Activated T-helper 1 cell treated with anti-CD3 and anti-CD28 coated beads, Interleukin-12 subunit alpha, Interleukin-12 subunit beta, Interleukin-2, Interleukin-4 antibody, amounts not matched to agents 30 ng/mL and 10 ng/mL and 1 ng/mL, durations not matched to agents 14 hours and 24 hours and 36 hours (primary cell): ENCODE measurements at places on chromosomes 5 and 9.
A peak's percentile ranks its signal among the peaks of the same experiment; 100 is the strongest.

- DNase-seq, result no peak
Measured at GRCh38 chr5:2904956-2905355, 153.5 kb upstream of the IRX2 start.

DNA sequence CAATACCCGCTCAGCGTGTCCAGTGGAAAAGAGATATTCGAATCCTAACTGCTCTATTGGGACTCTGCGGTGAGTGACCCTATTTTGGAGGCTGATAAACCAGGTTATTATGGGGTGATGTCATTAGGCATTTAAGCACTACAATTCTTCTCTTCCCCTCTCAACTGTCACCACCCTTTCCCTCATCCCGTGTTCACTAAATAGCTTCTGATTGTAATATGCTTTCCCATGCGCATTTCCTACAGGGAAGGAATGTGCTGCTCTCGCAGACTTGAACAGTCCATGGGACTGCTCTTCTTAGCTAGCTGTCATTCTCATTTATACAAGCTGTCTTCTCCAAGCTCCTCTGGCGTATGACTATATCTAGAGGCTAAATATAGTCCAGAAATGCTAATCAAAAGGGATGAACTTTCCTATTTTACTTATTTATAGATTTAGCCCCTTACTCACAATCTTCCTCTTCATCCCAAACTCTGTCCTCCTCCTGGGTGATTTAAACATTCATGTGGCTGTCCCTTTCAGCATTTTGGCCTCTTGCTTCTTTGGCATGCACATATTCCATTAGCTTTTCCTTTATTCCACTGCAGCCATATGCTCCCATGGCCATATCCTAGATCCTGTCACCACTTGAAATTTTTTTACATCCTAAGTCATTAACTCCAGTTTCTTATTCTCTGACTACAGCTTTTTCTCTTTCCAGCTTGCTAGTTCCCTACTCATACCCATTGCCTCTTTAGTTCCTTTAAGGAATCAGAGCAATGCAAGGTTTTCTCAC is 39.6 kb upstream of the CSNK1G3 start:
- no peak for DNase-seq

- no peak for DNase-seq
Measured at GRCh38 chr5:172150514-172151425, 37.3 kb downstream of the STK10 start.

- DNase-seq, result no peak
Measured at GRCh38 chr5:29697785-29698414, 1495.6 kb upstream of the CDH6 start.

DNA sequence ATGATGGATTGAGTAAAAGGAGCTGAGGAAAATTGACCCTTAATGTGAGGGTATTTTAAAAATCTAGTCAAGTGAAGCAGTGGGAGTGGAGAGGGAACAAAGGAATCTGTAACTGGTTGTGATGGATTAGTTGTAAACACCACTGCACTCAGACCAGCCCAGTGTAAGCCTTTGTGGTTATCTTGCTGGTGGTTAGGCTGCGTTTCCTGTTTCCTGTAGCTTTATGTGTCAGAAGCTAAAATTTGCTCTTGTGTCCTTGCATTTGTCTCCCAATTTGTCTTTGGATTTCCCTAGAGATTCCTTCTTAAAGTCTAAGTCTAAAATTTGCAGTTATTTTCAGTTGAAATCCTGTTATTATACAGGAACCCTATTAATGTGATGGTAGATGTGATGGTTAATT is 6.3 kb downstream of the IFNA21 start:
- no peak for DNase-seq

DNA sequence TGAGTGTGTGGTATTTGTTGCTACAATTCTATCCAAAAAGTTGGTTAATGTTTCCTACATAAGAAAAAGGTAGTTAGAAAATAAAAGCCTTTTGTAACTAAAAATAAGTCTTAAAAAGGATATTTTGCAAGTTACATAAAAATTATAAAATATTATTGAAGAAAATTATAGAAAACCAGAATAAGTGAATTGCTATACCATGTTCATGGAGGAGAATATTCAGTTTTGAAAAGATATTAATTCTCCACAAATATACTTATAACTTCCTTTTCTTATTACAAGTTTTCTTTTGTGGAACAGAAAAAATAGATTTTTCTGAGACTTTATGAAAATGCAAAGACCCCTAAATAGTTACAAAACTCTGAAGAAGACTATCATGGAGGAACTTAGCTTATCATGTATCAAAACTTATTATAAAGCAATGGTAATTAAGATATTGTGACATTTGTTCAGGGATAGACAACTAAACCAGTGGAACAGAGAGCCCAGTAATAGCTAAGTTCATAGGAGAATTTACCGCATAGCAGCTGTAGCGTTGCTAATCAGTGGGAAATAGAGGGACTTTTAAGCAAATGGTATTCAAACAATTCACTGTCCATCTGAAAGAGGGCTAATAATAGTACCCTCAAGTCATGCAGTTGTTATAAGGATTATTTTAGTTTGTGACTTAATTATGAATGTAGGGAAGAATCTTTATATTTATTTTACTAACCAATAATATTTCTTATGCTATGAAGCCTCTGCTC is 515.2 kb upstream of the ZNF608 start:
- DNase-seq, result no peak

DNA sequence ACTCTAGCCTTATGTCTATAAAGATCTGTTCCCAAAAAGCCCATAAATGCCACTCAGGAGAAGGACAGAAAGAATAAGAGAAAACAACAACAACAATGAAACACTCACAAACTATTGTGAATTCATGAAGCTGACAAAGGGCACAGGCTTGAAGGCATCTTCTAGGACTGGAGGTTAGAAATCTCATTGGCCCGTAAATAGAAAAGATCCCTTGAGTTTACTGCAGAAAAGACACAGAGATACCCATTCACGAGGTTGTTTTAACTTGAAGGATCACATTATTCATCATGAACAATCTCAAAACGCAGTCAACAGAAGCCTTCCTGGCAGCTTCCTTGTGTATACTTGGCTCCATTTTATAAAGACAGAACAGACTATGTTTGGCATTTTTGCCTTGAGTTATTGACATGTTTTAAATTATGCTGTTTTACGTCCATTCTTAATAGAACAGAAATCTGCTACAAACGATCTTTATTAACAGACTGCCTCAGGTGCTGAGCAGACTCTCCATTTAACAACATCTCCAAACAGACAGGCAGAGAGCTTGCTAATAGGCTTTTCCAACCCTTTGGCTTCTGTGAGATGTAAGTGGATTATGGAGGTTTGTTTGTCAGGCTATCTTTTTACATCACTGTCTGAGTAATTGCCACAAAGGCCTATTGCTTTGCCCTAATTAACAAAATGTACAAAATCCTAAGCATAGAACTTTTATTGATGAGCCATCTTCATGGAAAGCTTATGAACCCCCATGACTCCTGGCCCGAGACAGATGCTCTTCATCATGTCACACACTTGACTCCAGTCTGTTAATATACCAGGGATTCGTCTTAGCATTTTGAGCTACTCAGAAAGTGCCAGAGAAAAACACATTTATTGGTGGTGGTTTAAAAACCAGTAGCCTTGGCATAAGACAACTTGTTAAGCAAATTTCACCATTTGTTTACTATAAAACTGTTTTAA is 735.3 kb upstream of the ZNF608 start:
- no peak for DNase-seq

- no peak for DNase-seq
Measured at GRCh38 chr5:150070821-150071220, 15.5 kb downstream of the CSF1R start.

GRCh38 chr9:8732367-8733075 is 932.9 kb upstream of the DMAC1 start:
- DNase-seq, result no peak

DNA sequence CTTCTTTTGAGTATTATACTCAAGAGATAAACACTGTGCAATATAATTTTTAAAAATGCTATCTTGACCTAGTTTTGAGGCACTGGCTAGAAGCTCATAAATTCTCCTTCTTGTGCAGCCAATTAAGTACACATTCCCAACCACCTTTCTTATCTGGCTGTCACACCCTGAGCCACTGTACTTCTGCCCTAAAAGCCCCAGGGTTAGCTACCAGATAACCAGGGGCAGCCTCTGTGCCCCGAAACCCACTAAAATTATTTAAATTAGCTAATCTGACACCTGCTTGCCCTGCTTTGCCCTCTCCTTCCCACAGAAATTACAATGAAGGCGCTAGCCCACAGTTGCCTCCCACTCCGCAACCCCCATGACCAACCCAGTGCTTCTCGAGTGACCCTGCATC is 597.3 kb upstream of the TYRP1 start:
- DNase-seq, result no peak

GRCh38 chr5:89989776-89990175 is 419.8 kb downstream of the CETN3 start:
- DNase-seq, result no peak

- no peak for DNase-seq
Measured at GRCh38 chr9:96858018-96858573, 3.8 kb upstream of the ZNF782 start.

DNA sequence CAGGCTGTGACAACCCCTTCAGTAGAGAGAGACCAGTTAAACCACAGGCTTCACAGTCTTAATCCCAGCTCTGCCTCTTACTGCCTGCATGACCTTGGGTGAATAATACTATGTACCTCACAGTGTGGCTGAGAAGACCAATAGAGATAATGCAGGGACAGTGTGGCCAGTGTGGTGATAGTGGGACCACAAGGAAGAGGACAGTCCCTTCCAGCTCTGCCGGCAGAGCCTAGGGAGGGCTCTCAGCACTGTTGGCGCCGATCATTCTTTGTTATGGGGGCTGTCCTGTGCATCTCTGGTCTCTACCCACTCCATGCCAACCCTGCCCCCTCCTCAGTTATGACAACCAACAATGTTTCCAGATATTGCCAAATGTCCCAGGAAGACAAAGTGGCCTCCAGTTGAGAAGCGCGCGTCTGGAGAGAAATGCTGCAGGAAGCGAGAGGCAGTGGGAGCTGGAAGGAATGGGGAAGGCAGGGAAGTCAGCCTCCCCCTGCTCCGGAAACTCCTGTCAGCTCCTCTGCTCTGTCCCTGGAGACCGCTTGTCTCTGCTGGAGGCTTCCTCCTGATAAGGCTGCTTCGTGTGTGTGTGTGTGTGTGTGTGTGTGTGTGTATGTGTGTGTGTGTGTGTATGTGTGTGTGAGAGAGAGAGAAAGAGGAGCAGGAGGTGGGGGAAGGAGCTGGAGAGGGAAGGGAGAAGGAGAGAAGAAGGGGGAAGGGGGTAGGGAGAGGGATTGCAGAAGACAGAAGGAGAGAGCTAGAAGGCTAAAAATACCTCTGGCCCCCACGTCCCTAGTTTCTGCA is 31.8 kb upstream of the FABP6 start:
- no peak for DNase-seq

- DNase-seq, result no peak
Measured at GRCh38 chr5:8314965-8315364, 446.0 kb downstream of the MTRR start.

DNA sequence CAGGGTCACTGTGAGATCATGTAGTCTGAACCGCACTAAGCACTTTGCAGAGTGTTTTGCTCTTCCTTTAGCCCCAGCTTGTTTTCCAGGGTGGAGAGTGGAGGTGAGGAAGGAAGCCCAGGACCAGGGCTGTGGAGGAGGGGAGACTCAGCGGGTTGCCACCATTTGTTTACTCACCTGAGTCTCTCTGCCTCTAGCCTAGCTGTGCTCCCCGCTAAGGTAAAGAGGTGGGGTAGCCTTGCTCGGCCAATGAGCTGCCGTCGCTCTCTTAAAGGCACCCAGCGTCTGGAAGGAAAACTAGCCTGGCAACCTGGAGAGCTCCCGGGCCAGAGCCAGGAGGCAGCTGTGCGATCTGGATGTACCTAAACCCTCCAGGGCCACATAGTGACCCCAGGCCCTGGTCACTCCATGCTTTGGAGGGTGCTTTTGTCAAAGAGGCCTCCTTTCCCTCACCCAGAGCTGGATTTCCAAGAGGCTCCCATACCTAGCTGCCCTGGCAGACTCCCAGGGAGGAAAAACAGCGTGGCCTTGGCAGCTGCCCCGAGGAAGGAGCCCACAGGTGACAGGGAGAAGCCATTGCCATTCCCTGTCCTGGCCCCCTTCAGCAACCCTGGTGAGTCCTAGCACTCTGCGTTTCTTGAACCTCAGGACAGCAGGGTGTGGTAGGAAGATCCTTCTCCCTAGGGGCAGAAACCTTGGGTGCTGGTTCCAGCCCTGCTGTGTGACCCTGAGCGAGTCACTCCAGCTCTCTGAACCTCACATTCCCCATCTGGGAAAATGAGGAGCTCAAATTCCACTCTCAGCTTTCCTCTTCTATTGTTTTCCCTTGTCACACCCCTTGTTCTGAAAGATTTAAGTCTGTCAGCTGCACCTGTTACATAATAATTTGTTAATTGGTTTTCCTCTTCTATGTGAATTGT is 42.4 kb upstream of the LARP1 start:
- DNase-seq, result no peak

DNA sequence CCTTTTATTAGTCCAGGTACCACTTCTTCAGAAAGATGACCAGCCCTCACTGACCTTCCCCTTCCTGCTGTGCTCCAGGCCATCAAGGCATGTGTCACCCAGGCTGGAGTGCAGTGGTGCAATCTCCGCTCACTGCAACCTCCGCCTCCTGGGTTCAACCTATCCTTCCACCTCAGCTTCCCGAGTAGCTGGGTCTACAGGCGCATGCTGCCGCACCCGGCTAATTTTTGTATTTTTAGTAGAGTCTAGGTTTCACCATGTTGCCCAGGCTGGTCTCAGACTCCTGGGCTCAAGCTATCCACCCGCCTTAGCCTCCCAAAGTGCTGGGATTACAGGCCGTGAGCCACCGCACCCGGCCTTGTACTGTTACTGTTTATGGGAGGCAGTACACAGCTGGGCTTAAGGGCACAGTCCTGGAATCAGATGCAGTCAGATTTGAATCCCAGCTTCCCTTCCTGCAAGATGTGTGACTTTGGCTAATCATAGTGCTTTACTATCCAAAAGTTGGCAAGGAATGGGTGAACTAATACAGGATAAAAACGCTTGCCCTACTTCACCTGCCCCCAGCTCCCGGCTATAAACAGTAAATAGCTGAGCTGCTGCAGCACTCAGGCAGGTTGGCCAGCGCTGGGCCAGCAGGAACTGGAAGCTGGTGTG is 483 bp upstream of the EIF4EBP3 start:
- DNase-seq, result no peak

DNA sequence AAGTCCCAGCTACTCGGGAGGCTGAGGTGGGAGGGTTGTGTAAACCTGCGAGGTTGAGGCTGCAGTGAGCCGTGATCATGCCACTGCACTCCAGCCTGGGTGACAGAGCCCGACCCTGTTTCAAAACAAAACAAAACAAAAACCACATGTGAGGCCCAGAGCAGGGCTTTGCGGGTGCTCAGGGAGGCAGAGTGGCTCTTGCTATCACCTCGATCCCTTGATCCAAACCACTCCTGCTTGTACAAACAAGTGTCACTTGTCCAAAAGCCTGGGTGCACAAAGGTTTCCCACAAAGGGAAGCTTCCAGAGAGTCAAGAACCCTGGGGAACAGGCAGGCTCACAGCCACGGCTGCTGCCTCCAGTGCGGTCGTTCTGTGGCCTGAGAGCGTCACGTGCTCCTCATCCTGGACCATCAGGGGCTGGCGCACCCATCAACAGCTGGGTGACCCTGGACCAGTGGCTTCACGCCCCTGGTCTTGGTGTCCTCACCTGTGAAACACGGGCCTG is 162.7 kb downstream of the C9orf50 start:
- DNase-seq, result peak; percentile 73

GRCh38 chr5:18523380-18523779 is 889.1 kb downstream of the TAF11L14 start:
- no peak for DNase-seq

- DNase-seq, result no peak
Measured at GRCh38 chr9:125983681-125984080, 236.5 kb downstream of the PBX3 start.
